Hematopoietic multipotent progenitor cell treated with erythropoietin and hydrocortisone succinate and interleukin-3 and kit ligand, for 15 days (in vitro differentiated cells): ENCODE measurements at places on chromosomes 1 and 21.

GRCh38 chr1:163130225-163130856, 61.2 kb downstream of the RGS4 start:
- no peak for DNase-seq

DNA sequence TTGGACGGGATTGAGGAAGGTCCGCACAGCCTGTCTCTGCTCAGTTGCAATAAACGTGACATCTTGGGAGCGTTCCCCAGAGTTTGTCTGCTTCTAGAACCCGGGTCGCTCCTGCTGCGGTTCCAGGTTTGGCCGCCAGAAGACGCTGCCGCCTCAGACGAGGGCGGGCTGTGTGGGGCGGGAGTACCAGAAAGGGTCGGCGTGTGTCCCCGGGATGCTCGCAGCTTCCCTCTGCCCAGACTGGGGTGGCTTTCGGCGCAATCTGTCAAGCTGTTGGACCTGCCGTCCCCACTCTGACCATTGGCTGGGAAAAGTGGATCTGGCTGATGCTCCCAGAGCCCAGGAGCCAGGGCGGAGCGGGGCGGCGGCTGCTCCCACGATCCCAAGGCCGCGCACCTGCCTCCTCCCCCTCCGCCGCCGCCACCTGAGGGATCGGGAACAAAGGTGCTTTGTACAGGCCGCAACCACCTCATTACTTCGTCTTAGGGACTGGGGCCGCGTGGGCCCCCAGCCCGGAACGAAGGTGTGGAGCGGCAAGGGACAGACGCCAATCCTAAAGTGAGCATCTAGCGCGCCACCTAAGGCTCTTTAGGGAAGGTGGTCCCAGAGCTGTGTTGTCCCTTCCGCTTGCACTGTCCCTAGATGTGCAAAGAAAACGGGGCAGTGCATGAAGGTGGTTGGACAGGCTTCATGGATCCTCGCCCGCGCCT, 683 bp upstream of the EFNA4 start:
- peak; percentile 64 for DNase-seq

- DNase-seq = no peak
Measured at GRCh38 chr21:44497703-44498126, 42.3 kb downstream of the KRTAP10-1 start.

DNA sequence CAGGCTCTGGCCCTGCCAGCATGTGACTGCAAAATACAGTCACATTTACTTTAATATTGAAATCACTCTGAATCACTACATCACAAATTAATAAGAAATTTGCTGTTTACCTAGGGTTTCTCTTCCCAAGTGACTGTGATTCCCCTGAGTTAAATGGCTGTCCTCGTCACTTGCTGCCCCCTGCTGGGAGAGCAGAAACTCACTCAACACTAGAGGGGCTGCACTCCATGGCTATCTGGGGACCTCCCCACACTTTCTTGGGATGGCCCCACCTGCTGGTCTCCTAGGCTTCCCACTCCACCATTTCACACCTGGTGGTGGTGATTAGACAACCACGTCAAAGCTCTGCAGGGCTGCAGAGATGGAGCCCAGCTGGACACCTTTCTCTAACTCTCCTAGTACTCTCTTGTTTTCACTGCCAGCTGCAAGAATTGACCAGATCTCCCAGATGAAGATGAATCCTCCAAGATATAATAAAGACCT, 63.4 kb downstream of the CD2 start:
- DNase-seq = peak; percentile 26

- DNase-seq = no peak
Measured at GRCh38 chr1:74334147-74334546, 99.0 kb downstream of the TNNI3K start.

DNA sequence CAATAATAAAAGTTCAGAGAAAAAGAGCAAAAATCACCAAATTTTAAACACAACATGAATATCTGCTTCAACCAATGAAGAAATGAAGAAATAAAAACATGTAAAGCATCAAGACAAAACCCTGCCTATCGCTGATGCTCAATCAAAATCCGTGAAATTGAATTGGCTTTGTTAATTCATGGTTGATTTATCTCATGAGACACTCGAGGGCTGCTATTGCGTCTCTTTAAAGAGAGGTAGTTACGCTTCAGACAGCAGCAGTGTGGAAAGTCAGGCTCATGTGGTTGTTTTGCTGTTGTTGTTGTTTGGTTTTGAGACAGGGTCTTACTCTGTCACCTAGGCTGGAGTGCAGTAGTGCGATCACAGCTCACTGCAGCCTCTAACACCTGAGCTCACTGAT, 65.5 kb upstream of the RGS7 start:
- DNase-seq = no peak

DNA sequence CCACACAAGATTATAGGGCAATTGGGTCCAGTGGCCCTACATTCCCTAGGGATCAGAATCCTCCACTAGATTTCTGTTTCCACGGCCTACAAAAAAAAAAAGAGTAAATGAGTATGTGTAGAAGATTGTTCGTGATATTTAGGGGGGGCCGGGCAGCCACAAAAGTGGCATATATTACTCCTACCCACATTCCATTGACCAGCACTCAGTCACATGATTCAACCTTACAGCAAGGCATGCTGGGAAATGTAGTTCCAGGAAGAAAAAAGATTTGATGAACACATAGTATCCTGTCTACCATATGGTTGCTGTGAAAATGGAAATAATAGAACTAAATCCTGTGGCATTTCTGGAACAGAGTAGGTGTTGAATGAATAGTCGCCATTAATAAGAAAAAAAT, 43.4 kb upstream of the GJB5 start:
- peak; percentile 3 for DNase-seq

DNA sequence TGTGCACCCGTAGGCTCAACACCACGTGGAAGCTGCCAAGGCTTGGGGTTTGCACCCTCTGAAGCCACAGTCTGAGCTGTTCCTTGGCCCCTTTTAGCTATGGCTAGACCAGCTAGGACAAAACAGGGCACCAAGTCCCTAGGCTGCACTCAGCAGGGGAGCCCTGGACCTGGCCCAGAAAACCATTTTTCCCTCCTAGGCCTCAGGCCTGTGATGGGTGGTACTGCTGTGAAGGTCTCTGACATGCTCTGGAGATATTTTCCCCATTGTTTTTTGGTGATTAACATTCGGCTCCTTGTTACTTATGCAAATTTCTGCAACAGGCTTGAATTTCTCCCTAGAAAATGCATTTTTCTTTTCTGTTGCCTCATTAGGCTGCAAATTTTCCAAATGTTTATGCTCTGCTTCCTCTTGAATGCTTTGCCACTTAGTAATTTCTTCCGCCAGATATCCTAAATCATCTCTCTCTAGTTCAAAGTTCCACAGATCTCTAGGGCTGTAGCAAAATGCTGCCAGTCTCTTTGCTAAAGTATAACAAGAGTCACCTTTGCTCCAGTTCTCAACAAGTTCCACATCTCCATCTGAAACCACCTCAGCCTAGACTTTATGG, 69.0 kb upstream of the KRTAP19-8 start:
- no peak for DNase-seq

DNA sequence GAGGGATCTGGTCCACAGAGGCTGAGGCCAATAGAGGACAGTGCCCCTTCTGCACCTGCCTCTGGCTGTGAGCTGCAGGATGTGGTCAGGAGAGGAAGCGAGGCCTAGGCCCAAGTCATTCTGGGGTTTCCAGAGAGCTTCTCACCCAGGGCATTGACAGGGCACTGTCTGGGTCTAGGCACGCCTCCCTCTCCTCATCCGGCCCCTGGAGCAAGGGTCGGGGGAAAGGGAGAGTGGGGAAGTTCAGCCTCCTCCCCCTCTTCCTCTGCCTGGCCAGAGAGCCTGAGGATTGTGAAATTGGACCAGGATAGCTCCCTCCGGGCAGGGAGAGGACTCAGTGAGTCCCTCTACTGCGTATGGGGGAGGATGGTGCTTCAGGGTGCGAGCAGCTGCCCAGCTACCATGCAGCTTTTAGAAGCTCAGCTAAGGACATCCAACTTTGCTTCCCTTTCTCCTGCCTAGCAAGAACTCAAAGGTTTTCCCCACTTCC, 6.3 kb upstream of the INAVA start:
- DNase-seq = no peak

- DNase-seq = no peak
Measured at GRCh38 chr1:162587347-162587746, 25.8 kb downstream of the UAP1 start.

DNA sequence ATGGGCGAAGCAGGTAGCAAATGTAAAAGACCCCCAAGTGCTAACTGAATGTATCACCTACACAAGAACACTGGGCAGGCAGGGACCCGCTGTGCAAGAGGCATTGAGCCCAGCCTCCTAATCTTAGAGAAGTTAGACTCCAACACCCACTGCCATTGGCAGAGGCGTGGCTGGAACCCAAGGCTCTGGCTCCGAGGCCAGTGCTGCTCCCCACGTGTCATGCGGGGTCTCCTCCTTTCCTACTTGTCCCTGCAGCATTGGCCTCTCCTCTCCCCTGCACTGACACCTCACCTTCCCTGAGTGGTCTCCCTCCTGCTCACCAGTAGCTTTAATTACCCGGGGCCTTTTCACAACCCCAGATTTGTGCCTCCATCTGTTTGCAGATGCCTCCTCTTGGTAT, 107.0 kb downstream of the GALNT2 start:
- no peak for DNase-seq

GRCh38 chr1:174875306-174875705, 124.4 kb upstream of the CACYBP start:
- no peak for DNase-seq

- DNase-seq = no peak
Measured at GRCh38 chr1:99737016-99737415, 29.4 kb downstream of the FRRS1 start.

DNA sequence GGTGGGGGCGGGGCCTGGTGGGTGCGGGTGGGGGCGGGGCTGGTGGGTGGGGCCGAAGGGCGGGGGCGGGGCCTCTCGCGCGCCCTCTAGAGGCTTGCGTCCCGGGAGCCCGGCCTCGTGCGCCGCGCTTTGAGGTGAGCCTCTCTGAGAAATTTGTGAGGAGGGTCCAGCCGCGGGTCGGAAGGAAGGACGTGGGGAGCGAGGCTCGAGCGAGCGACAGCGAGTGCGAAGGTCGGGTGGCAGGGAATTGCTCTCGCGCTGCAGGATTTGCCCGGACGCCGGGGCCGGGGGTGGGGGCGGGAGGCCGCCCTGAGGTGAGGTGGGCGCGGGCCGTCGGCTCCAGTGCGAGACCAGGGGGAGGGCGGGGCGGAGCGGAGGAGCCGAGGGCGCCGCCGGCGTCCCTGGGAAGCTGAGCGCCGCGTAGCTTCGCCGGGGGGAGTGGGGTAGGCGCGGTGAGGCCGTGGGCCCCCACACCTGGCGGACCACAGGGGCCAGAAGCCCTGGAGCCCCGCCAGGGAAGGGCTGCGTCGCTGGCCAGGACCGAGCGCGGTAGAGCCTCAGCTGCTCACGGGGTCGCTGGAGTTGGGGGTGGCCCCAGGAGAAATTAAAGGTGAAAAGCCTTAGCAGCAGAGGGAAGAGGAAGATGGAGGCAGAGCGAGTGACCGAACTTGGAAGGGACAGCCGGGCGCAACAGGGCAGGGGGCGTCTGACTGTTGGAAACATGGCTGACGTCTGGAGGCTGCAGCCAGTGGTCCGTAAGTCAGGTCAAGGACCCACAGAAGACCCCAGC, 754 bp upstream of the LSS start:
- DNase-seq = no peak

DNA sequence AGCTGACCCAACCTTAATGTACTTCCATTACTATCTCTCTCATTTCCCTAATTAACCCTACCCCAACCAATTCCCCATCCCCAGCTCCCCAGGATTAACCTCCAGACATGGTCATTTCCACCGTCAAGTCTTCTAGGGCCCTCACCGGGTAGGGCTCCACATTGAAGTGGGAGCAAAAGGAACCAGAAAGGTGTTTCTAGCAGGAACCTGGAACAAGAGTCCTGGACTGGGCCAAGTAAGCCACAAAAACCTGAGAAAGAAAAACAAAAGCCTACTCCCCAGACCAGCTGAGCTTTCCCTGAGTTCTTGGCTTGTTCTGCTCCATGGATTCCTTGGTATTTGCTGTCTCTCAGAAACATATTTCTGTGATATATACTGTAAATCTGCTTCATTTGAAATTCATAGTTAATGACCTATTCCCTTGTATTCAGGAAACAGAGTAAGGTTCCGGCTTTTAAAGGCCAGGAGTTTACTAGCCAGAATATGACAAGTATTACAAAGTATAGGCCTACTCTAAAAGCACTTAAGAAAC, 58.4 kb downstream of the SYF2 start:
- no peak for DNase-seq

GRCh38 chr1:5742801-5743200, 249.4 kb downstream of the NPHP4 start:
- DNase-seq = no peak

GRCh38 chr21:37873655-37874054, 42.6 kb downstream of the KCNJ6 start:
- DNase-seq = no peak

DNA sequence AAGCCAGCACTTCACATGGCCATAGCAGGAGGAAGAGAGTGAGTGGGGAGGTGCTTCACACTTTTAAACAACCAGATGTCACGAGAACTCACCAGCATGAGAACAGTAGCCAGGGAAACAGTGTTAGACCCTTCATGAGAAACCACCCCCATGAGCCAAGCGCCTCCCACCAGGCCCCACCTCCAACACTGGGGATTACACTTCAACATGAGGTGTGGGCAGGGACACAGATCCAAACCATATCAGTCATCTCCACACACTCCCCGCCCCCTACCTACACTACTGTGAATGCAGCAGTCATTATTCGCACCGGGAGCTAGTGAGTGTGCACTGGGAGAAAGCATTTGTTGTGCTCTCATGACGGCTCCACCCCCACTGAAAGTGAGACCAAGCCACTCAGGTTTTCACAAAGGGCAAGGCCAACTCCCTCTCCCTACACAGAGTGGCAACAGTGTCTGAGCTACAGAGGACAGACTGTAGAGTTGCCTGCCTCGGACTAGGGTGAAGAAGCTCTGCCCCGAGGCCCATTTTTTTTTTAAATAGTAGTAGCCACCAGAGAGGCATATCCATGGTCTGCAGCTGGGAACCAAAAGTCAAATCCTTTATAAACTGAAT, 125.6 kb downstream of the BARHL2 start:
- DNase-seq = no peak

- no peak for DNase-seq
Measured at GRCh38 chr1:148010527-148010926, 82.3 kb downstream of the GPR89B start.

GRCh38 chr1:6601049-6601922, 1.4 kb downstream of the KLHL21 start:
- DNase-seq = peak; percentile 98

- DNase-seq = no peak
Measured at GRCh38 chr1:201436393-201436792, 14.9 kb upstream of the TNNI1 start.
